Endothelial cell of umbilical vein (primary cell): ENCODE measurements at places on chromosomes 7 and 10. TPM values are rescaled to one million over a fixed set of nuclear protein-coding genes. Genes with fewer than 3 reads are reported as not detected.

The TEX47 gene
- not detected in 2 replicates for total RNA-seq

The SLC26A3 gene
- not detected in 2 replicates for total RNA-seq

The AKR1C3 gene
- 4.8 and 32.2 TPM in 2 replicates for total RNA-seq

The PRTFDC1 gene
- 24.2 and 27.0 TPM in 2 replicates for total RNA-seq

The GLCCI1 gene
- total RNA-seq, result 5.1 and 5.6 TPM in 2 replicates

The PRSS2 gene
- total RNA-seq, result not detected in 2 replicates

The PNLIPRP3 gene
- not detected in 2 replicates for total RNA-seq

The ITIH5 gene
- not detected in 2 replicates for total RNA-seq

The GPER1 gene
- 0.25 and 0.77 TPM in 2 replicates for total RNA-seq

The CRPPA gene
- 2.9 and 3.5 TPM in 2 replicates for total RNA-seq

The LAMTOR4 gene
- 139 and 140 TPM in 2 replicates for total RNA-seq

The PCDH15 gene
- not detected in 2 replicates for total RNA-seq

The SKIDA1 gene
- 0.71 and 0.83 TPM in 2 replicates for total RNA-seq

The CYP2C19 gene
- total RNA-seq, result not detected in 2 replicates

The ICA1 gene
- 39.7 and 47.1 TPM in 2 replicates for total RNA-seq

The HTR5A gene
- not detected in 2 replicates for total RNA-seq

The SAP25 gene
- 2.4 and 3.2 TPM in 2 replicates for total RNA-seq

The ADRA2A gene
- total RNA-seq, result not detected in 2 replicates

The CCL24 gene
- not detected in 2 replicates for total RNA-seq

The PNLIP gene
- not detected in 2 replicates for total RNA-seq

The BLVRA gene
- total RNA-seq, result 34.5 and 38.2 TPM in 2 replicates

The PTTG1IP2 gene
- not detected in 2 replicates for total RNA-seq

The PLCE1 gene
- total RNA-seq, result 0.04 and 0.05 TPM in 2 replicates

The CHPF2 gene
- total RNA-seq, result 73.0 and 75.0 TPM in 2 replicates

The PRF1 gene
- not detected in 2 replicates for total RNA-seq

The ELFN1 gene
- total RNA-seq, result 0.85 and 1.0 TPM in 2 replicates

The THSD7A gene
- total RNA-seq, result 12.7 and 15.2 TPM in 2 replicates

The RTKN2 gene
- total RNA-seq, result 4.8 and 5.5 TPM in 2 replicates

The C7orf57 gene
- not detected in 2 replicates for total RNA-seq

The ASZ1 gene
- total RNA-seq, result not detected in 2 replicates

The ENO4 gene
- total RNA-seq, result not detected in 2 replicates

The WIPF3 gene
- 0.35 TPM in 1 of 2 replicates, not detected in the other for total RNA-seq

The CUBN gene
- total RNA-seq, result 2.7 and 3.0 TPM in 2 replicates

The STEAP2 gene
- 4.2 and 4.6 TPM in 2 replicates for total RNA-seq

The LRWD1 gene
- total RNA-seq, result 22.7 and 25.3 TPM in 2 replicates

The LIPM gene
- not detected in 2 replicates for total RNA-seq

The MKX gene
- total RNA-seq, result not detected in 2 replicates

The HDAC9 gene
- 11.6 and 14.6 TPM in 2 replicates for total RNA-seq

The FEZF1 gene
- not detected in 2 replicates for total RNA-seq

The HOGA1 gene
- 0.46 and 0.91 TPM in 2 replicates for total RNA-seq

The TMEM139 gene
- not detected in 2 replicates for total RNA-seq

The HIPK2 gene
- 40.3 and 43.8 TPM in 2 replicates for total RNA-seq

The PAPOLB gene
- 0.07 TPM in 2 replicates for total RNA-seq

The CCM2 gene
- total RNA-seq, result 57.4 and 66.1 TPM in 2 replicates

The GPR146 gene
- total RNA-seq, result 11.7 and 18.5 TPM in 2 replicates

The DKK1 gene
- 184 and 200 TPM in 2 replicates for total RNA-seq

The BAIAP2L1 gene
- total RNA-seq, result 1.1 and 1.2 TPM in 2 replicates

The PFKP gene
- total RNA-seq, result 359 and 360 TPM in 2 replicates

The STOX1 gene
- total RNA-seq, result 0.20 and 0.48 TPM in 2 replicates

The HMX2 gene
- total RNA-seq, result not detected in 2 replicates
